ENCODE measurements at places on chromosomes 5 and 9.
A peak's percentile ranks its signal among the peaks of the same experiment; 100 is the strongest.

- no peak for DNase-seq
Measured at GRCh38 chr5:151547364-151547763, 43.8 kb downstream of the FAT2 start.

DNA sequence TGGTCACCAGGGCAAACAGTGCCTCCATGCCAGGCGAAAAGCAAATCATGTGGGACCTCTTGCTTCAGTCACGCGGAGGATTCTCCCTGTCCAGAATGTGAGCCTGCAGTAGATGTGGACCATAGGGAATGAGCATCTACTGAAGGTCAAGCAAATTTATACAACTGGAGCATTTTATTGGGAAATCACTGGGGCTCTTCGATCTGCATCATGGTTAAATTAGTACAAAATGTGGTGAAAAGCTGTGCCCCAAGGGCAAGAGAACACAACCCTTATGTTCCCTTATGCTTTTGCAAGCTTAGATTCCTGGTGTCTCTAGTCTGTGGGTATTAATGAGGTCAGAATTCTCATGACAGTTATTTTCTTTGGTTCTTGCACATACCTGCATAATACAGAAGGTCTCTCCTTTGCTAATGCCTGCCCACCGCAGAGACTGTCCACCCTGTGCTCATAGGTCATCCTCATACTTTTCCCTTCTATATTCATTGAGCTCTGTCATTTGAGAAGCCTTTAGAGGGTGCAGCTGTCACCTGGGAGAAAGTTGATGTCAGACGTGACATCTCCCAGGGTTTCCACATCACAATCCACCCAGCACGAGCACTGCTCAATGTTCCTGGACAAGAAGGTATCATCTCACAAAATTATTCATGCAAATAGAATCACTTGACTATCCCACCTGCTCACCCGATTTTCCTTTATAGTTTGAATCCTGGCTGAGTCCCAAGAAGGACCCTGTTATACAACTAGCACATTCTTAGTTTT lies 111.7 kb downstream of the NXNL2 start:
- DNase-seq, result no peak

DNA sequence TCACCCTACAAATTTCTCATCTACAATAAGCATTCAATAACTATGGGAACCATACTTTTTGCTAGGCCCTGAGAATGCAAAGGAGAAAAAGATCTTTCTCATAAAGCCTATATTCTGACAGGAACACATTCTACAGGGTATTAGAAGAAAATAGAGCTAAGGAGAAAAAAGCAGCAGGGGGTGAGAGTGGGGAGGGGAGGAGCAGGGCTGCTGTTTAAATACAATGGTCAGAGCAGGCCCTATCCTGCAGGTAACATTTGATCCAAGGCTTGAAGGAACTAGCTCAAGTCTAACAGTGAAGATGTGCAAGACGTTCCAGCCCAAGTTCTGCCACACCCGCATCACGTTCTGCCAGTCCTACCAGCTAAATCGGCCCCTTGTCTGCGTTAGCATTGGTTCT lies 89.7 kb downstream of the ELAVL2 start:
- DNase-seq, result no peak

DNA sequence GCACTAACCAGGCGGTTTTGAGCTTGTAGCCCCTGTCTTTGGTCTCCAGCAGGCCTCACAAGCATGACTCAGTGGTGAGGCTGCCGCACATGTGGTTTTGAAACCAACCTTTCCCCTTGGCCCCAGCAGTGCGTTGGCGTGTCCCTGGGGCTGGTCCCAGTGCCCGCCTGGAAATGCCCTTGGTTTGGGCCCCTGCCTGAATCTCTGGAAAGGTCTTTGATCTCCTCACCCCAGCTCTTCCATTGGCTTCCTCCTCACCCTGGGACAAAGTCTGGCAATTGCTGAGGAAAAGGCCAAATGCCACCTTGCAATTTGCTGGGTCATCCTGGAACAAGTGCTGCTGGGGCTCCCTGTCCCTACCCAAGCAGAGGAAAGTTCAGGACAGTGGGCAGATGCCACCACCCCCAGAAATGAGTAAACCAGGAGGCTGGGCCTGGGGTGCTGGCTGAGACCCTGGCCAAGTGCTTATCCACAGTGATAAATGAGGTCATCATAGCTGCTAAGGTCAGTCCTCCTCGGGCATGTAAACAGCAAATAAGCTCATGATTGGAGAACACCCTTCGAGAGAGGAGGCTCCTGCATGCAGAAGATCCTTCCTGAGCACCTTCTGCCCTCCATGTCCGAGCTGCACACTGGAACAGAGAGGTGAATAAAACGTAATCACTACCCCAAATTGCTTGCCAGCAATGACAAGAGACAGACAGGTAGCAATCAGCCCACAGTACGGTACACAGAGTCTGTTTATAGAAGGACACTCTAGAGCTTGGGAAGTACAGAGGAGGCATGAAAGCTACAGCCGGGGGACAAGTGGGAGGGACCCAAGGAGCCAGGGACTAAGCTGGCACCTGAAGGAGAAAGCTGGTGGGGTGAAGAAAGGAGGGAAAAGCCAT lies 98.9 kb upstream of the CPEB4 start:
- DNase-seq, result no peak

GRCh38 chr5:158640593-158640980 lies 459.1 kb downstream of the EBF1 start:
- no peak for DNase-seq

- no peak for DNase-seq
Measured at GRCh38 chr5:55481293-55481855, 53.4 kb downstream of the PLPP1 start.

DNA sequence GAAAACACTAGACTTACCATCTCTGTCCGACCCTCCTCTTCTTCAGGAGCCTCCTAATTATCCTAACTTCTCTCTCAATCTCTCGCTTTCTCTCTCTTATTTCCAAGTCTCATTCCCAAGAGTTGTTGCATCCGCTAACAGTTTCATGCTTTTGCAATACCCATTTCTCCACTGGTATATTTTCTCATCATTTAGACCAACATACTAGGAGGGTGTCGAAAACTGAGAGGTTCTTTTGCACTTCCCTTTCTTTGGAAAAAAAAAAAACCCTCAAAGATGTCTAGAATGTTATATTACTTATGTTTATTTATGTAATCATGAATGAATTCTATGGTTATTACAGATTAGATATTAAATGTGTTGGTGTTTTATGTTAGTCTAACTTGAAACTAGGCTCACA lies 35.9 kb downstream of the SPZ1 start:
- no peak for DNase-seq

- no peak for DNase-seq
Measured at GRCh38 chr9:72579880-72580550, 58.6 kb downstream of the TMC1 start.

GRCh38 chr9:93205045-93205768 lies 21.3 kb downstream of the WNK2 start:
- no peak for DNase-seq

DNA sequence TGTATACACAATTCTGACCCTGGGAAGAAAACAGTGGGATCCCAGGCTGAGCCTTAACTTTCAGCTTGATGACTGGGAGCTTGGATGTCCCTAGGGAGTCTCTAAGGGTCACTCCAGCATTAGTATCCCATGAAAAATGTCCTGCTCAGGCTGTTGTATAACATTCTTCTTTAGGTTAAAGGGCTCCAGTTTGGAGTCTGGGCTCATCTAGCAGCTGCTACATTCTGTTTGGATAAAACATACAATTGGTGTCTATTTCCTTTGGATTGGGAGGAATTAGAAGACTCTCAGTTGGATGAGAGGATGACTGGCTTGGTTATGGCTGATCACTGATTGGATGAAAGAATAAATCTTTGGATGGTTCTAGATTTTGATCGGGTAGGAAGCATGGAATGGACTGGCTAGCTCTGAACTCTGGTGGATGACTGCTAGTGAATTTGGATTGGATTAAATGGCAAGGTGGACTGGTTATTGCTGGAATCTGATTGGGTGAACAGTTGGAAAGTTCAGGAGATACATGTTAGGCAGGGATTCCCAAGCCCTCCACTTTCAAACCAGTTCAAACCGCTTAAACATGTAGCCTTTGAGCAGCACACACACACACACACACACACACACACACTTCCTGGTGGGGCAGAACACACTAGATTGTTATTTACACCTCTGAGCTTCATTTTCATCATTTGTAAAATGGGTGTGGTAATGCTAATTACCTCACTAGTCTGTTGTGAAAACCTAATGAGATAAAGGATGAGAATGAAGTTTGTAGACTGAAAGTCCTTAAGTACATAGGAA lies 7.1 kb upstream of the MYOZ3 start:
- no peak for DNase-seq

DNA sequence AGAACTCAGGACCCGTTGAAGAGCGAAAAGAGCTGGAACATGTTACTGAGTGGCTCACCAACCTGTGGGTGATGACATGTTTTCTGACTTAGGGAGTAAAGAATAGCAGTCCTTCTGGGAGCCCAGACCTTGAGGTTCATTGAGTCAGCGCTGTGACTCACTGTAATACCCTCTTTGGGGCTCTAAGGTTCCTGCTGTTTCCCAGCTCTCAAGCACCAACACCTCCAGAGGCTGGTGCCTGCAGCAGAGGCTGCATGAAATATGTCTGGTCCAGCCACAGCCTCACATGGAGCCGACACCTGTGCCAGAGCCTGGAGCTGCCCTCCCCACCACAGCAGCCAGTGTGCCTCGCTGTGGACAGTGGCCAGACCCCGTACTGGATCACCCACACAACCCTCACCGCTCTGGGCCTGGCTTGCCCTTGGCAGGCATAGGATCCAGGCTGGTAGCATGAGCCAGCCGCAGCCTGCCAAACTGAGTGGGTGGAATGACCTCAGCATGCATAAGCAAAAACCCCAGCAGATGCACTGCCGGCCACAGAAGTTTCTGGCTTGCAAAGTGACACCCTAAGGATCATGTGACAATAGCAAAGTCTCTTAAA lies 143.5 kb upstream of the MRPS30 start:
- peak; percentile 27 for DNase-seq

DNA sequence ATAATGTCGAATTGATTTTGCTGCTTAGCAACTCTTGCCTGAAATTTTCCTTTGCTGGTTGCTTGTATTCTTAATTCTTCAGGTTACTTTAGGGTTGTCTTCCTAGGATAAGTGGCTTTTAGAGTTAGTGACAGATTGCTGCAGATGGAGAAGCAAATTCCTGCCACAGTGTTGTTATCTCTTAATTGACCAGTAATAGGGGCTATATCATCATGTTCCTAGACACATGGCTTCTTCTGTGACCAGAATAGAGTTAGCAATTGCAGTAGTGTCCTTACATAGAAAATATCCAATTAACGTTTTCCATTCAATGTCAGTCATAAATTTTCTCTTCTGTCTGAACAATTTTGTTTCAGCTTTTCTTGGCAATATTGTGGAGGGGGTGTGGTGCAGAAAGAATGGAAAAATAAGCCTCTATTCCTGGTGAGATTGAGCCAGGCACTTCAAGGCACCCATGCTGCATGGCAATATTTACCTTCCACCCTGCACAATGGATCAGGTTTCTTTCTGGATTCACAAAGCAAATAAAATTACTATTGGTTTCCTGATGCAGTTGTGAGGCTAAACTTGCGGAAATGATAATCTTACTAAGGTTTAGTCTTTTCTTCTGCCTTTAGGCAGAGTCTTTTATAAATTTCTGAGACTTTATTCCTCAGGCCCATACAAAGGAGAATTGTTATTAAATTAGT lies 1481.5 kb downstream of the EFNA5 start:
- DNase-seq, result no peak

GRCh38 chr5:72233835-72234234 lies 86.2 kb downstream of the MRPS27 start:
- DNase-seq, result no peak

GRCh38 chr5:78560000-78560855 lies 88.3 kb downstream of the LHFPL2 start:
- DNase-seq, result no peak

GRCh38 chr5:74810915-74811314 lies 43.9 kb downstream of the NSA2 start:
- DNase-seq, result no peak

GRCh38 chr9:131096269-131097125 lies at the start of gene AIF1L:
Gene AIF1L (plus strand): TSS chr9:131096531. CDS start chr9:131096630, 99 bp downstream.
- peak; percentile 68 for DNase-seq

All from AG08396 (cell line).